ENCODE measurements at places on chromosomes 3 and 15.

DNA sequence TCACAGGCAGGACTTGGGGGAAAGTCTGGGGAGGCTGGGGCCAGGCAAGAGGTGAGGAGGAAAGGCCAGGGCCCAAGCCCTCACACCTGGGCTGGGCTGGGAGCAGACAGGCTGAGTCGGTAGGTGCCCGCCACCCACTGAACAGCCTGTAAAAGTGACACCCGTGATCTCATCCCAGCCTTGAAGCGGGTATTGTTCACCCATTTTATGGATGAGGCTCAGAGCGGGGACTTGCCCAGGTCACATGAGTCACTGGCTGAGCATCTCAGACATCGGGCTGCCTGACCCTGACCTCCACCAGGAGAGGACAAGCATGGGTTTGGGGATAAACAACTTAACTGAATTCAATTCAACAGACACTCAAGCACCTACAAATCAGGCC, 52.0 kb upstream of the CTSH start:
- DNase-seq, result no peak

DNA sequence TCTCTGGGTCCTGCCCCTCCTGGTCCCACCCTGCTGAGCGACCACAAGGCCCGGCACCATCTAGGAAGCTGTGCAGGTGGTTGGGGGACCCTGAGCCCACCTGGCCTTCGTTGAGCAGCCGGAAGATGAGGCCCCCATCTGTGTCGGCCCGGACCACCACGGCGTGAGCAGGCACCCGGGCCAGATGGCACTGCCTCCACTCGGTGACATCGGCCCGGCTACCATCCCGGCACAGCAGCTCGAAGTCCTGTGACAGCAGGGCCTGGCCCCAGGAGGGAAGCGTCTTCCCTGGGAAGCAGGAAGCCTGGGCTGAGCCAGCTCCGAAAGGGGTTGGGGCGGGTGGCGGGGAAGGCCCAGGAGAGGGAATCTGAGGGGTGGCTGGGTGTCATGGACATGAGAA, 12.6 kb downstream of the MELTF start:
- no peak for DNase-seq

DNA sequence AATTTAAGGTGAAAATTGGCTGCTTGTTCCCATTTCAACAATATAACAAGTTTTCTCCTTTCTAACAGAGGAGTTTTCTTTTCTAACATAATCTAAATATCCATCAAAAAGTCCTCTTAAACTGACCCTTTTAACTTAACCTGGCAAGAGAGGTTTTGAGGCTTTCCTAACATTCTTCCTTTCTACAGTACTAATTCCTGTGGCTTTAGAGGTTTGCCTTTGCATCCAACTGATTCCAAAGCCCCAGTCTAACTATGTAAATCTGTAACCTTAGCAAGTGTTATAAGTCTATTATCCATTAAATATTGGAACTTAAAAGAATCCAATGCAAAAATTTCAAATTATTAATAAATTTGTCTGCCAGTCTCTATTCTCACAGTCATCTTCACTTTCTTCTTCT, 134.1 kb downstream of the ISL2 start:
- no peak for DNase-seq

GRCh38 chr3:154421083-154421482, 8.9 kb downstream of the GPR149 start:
- DNase-seq, result no peak

- no peak for DNase-seq
Measured at GRCh38 chr3:64049136-64049535, 25.8 kb upstream of the PSMD6 start.

- DNase-seq, result no peak
Measured at GRCh38 chr3:123672429-123673146, 87.7 kb upstream of the HACD2 start.

- DNase-seq, result no peak
Measured at GRCh38 chr3:190092250-190092649, 28.4 kb downstream of the P3H2 start.

- DNase-seq, result peak; percentile 19
Measured at GRCh38 chr3:32175607-32176197, 62.8 kb upstream of the CMTM8 start.

DNA sequence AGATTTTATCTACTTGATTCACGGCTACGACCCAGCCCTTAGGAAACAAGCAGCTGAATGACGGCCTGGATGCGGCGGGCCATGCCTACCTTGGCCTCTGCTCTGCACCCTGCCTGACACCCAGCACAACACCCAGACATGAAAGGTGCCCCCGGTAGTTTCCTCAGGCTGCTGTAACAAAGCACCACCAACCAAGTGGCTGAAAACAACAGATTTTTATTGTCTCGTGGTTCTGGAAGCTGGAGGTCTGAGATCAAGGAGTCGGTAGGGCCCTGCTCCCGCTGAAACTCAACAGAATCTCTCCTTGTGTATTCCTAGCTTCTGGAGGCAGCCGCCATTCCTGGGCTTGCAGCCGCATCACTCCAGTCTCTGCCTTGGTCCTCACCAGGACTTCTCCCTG, 111.7 kb downstream of the ADCY5 start:
- DNase-seq, result no peak

GRCh38 chr3:101261506-101261905, 58.9 kb downstream of the IMPG2 start:
- DNase-seq, result no peak

- DNase-seq, result peak; percentile 57
Measured at GRCh38 chr15:74382004-74382816, 14.8 kb upstream of the CYP11A1 start.

- no peak for DNase-seq
Measured at GRCh38 chr15:89330119-89330518, 4.5 kb downstream of the POLG start.

GRCh38 chr3:64361962-64362735, 136.9 kb upstream of the PRICKLE2 start:
- DNase-seq, result no peak

DNA sequence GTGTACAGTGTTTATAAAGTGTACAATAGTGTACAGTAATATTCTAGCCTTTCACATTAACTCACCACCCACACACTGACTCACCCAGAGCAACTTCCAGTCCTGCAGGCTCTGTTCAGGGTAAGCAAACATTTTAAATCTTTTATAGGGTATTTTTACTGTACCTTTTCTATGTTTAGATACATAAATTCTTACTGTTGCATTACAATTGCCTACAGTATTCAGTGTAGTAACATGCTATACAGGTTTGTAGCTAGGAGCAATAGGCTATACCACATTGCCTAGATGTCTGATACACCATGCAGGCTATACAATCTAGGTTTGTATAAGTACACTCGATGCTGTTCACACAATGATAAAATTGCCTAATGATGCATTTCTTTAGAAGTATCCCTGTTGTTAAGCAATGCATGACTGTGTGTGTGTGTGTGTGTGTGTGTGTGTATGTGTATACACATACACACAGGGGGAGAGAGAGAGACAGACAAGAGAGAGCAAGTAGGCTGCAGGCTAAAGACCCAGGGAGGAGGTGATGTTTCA, 72.5 kb upstream of the PRR23C start:
- DNase-seq, result no peak

DNA sequence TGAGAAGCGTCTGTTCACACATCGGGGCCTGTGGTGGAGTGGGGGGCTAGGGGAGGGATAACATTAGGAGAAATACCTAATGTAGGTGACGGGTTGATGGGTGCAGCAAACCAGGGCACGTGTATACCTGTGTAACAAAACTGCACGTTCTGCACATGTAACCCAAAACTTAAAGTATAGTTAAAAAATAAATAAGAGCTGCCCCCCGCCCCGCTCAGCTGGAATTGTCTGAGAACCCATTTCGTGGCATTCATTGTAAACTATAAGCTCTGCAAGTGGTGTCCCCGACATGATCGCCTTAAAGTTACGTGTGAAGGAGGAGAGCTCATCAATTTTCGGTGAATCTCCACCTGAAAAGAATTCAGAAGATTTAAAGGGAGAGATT, 7.3 kb upstream of the LIPH start:
- DNase-seq, result no peak

GRCh38 chr3:28348265-28348628, 274 bp upstream of the ZCWPW2 start:
- DNase-seq, result no peak

DNA sequence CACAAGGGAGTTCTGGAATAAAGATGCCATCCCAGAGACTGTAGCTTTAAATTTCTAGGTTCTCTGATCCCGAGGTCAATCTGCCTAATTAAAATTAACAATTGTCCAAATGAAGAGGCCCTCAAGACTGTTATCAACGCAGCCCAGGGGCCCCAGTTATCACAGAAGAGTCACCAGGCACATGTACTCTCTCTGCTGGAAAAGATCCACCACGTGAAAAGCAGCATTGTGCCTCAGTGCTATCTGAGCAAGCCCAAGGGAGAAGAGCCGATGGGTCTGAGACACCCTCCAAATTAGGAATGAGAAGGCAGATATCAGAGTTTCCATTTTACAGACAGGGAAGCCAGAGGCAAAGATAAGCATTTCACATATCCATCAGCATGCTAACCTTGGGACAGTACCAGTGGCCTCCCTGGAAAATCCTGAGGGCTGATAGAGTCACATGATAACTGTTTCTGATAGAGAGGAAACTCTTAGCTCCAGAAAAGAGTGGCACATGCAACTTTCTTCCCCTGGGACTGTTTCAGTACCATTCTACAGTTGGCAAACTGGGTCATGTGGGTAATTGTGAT, 55.5 kb downstream of the ITGB5 start:
- DNase-seq, result no peak

DNA sequence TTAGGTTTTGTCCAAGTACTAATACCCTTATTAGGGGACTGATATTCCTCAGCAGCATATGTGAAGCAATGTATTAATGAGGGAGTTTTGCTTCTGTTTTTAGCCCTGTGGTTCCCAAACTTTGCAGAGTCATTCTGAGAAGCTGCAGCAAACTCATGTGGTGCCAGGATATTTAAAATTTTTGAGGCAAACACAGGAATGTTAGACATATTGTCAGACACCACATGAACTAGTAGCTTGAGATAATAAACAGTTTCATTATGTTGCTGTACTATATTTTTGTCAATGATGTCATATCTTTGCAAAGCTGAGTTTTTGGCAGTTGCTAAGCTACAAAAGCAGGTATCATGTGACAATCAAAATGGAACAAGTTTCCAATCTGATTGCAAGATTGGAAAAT, 36.6 kb downstream of the ATP6V1A start:
- no peak for DNase-seq

DNA sequence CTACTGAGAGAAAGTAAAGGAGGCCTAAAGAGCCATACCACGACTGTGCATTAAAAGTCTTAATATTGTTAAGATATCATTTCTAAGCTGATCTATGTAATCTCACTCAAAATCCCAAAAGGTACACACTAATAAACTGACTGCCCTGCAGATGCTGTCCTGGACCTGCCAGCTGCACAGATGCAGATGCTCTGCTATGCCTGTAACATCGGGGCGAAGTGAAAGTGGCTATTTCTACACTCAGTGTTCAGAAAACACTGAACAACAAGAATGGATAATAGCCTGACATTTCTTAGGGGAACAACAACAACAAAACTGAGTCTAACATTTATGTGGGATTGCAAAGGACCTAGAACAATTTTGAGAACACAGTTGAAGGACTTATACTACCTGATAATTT, 31.9 kb downstream of the RAD18 start:
- DNase-seq, result no peak

- no peak for DNase-seq
Measured at GRCh38 chr3:24493746-24494617, 668 bp downstream of the THRB start.

GRCh38 chr3:98763819-98764418, 779 bp downstream of the ST3GAL6 start:
- no peak for DNase-seq

DNA sequence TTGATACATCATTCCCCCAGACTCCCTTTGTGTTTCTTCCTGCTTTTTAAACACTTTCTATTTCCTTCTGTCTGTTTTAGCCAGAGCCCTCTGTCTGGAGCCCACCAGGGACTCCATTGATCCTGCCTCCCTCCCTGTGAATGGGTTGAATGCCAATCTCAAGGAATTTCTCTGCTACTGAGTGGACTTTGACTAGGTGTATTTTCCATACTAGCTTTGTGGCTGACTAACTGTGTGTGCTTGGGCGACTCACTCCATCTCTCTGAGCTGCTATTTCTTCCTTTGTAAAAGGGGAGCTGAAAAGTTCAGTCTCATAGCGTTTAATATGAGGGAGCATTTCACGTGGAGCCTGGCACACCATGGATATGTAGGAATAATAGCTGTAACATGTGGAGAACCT, 98.8 kb downstream of the EEFSEC start:
- DNase-seq, result no peak

DNA sequence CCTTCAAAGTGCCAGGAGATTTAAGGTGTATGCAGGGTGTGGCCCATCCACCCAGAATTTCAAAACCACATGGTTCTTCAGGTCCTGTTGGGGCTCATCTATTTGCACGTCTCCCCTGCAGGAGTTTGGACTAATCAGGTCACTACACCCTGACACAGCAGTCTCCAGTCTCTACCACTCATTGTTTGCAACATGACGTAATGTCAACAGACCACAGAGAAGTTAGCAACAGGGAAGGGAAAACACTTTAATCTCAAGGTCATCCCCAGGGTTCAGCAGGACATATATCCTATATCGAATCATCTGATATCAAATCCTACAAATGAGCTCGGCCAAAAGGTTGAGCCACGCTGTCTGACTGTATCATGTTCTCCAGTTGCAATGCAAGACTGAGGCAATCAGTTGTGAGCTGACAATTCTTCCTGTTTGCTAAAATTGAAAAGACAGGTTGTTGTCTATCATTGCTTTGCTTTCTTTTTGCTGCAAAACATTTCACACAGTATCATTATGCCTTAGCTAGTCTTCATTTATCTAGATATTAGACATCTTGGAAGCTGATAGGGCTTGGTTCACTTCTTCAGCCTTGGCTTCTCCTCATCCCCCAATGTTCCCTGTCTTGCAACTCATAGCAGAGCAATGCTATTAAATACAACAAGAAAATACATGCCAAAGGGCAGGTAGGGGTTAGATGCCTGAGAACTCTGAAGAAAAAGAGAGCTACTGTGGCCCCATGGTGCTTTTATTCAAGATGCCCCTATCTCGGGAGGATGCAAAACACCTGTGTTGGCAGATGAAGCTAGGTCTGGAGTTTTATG, 13.4 kb upstream of the LEKR1 start:
- no peak for DNase-seq

DNA sequence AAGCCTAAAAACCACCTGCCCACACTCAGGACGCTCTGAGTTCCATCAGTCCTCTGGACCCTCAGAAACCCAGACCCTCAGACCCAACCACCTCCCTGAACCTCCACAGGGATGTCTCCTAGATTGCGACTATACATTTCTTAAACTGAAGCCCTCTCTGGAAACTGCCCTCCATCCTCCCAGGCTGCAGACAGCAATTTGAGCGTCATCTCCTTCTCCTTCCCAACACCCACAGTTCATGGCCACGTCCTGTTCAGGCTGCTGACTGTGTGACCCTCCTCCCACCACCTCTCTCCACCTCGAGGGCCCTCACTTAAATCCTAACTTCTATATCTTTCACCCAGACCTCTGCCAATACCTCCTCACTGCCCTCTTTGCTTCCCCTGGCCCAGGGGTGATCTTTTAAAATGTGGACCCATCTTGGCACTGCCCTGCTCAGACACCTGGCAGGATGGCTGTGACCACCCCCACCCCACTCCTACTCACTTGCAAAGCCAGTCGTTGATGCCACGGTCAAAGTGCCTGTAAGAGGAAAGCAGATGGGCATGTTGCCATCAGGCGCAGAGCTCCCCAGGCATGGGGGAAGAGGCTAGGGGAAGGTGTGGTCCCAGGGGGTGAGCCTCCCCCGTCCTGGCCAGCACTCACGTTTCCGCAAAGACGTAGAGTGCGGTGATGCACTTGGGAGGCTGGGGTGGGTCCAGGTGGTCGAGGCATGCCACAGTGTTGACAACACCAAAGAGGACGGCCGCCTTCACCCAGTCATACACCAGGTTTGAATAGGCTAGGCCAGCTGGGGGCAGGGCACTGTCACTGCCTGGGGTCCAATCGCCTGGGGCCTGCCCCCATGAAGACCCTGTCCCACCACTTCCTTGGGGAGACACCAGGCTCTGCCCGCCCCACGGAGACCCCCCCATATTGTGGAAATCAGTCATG, 6.0 kb downstream of the HHATL start:
- no peak for DNase-seq
